ENCODE measurements at places on chromosomes 16 and 17. TPM values are rescaled to one million over a fixed set of nuclear protein-coding genes. Genes with fewer than 3 reads are reported as not detected.

The SOCS1 gene
- total RNA-seq, result 217 TPM

The CCR7 gene
- 367 TPM for total RNA-seq

The GLTPD2 gene
- total RNA-seq, result not detected

The TBC1D28 gene
- not detected for total RNA-seq

The KIF18B gene
- 47.1 TPM for total RNA-seq

The ZNF18 gene
- total RNA-seq, result 6.8 TPM

The SPAG9 gene
- total RNA-seq, result 48.3 TPM

The TBC1D3 gene
- total RNA-seq, result not detected

DNA sequence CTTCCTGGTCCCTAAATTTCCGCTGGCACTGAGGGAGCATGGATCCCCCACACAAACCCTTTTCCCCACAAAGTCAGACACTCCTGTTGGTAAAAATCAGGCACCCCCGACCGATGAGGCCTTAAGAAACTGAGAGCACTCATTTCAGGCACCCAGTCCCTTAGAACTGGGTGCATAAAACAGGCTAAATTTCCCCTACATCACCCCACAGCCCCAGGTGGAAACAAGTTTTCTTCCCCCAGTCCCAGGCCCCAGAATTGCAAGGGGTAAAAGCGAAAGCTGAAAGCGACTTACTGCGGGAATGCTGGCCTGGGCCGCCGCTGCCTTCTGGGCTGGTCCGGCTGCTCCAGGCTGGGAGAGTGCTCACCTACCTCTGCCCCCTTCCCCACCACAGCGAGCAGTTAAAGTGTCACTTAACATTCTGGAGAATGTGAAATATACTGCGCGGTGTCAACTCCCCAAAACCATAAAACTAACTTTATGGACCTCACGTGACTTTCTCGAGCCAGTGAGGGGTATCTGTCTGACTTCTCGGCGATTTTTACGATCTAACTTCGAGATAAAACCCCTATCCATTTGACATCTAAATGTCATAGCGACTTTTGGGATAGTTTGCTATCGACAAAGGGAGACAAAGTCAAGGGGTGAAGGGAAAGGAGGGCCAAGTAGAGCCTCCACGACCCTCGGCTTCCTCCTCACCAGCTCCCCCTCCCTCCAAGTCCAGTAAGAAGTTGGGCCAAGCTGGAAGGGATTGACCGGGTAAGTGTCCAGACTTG, at the start of gene HOXB3:
Gene HOXB3 (minus strand): TSS at position 411 of the 776 bp plus-strand sequence. CDS start 37,767 bp downstream, outside the sequence.
- peaks cover 79% of the 10 kb centered on the region for H3K27me3 ChIP-seq
- peaks cover 43% of the 10 kb centered on the region for H3K4me1 ChIP-seq
- no peak within 1 kb of the TSS for H3K4me3 ChIP-seq
- no peak within 1 kb of the TSS for H3K27ac ChIP-seq

- H3K27ac ChIP-seq, result no peak overlapping the region
- no peak overlapping the region for H3K4me3 ChIP-seq
- no peaks in the 10 kb centered on the region for H3K4me1 ChIP-seq
- no peaks in the 10 kb centered on the region for H3K36me3 ChIP-seq
Measured at GRCh38 chr16:65744401-65744800, 622.1 kb upstream of the CDH5 start.

GRCh38 chr17:40616592-40616991, 31.0 kb downstream of the SMARCE1 start:
- H3K27me3 ChIP-seq, result no peaks in the 10 kb centered on the region
- DNase-seq, result no peak
- no peaks in the 10 kb centered on the region for H3K36me3 ChIP-seq
- H3K4me1 ChIP-seq, result peaks cover 58% of the 10 kb centered on the region
- no peak overlapping the region for H3K4me3 ChIP-seq

DNA sequence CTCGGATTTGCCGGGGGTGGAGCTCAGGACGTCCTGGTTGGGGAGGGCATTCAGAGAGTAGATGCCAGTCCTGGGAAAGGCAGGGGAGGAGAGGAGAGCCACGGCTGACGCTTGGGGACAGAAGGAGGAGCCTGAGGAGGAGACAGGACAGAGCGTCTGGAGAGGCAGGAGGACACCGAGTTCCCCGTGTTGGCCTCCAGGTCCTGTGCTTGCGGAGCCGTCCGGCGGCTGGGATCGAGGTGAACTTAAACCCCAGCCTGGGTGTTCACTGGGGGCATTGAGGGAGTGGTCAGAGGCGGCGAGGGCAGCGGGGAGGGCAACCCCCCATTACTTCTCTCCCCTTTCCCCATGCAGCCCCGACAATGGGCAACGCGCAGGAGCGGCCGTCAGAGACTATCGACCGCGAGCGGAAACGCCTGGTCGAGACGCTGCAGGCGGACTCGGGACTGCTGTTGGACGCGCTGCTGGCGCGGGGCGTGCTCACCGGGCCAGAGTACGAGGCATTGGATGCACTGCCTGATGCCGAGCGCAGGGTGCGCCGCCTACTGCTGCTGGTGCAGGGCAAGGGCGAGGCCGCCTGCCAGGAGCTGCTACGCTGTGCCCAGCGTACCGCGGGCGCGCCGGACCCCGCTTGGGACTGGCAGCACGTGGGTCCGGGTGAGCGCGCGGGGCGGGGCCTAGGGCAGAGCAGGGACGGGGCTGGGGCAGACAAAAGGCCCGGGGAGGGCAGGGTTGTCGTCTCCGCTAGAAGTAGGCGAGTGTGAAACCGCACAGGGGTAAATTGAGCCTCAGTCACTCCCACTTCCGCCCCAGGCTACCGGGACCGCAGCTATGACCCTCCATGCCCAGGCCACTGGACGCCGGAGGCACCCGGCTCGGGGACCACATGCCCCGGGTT, 3.7 kb downstream of the NOL3 start:
- H3K27ac ChIP-seq, result peak overlapping the region; percentile 56
- peaks cover 43% of the 10 kb centered on the region for H3K36me3 ChIP-seq
- peaks cover 8% of the 10 kb centered on the region for H3K27me3 ChIP-seq
- peak overlapping the region; percentile 83 for H3K4me3 ChIP-seq
- peaks cover 48% of the 10 kb centered on the region for H3K4me1 ChIP-seq

DNA sequence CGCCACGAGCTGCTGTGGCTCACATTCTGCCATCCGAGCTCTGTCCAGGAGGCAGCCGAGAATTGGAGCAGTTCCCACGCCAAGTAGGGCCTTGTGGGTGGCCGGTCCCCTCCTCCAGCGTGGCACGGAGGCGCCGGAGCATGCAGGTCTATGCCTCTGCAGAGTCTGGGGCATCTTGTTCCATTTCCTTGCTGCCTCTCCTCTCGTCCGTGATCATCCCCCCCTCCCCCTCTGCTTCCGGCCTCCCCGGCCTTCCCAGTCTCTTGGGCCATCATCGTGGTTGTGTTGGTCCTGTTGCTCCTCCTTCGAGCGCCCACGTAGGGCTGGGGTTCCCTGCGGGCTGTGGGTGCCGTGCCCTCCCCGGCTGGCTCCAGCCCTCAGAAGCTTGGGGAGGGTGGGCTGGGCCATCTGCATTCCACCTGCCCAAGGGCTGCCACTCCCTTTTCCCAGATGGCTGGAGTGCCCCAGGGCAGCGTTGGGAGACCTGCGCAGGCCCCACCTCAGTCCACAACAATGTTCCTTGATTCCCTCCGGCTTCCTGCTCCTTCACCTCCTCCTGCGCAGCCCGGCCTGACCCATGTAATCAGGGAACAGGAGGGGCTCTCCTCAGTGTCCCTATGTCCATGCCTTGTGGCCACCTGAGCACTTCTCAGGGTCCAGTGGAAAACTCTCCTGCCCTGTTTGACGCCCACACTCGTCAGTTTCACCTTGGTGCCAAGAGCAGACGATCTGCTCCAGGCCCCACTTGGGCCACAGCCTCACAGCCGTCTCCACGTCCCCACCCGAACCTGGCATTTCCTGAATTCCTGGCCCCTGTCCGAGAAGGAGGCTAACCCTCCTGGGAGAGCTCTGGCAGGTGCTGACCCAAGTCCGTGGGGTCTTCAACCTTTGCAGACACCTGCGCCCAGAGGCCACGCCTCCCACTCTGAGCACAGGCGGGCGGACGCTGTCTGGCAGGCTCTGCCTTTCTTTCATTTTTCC, 37.1 kb downstream of the BAIAP2 start:
- H3K4me1 ChIP-seq, result no peaks in the 10 kb centered on the region
- no peaks in the 10 kb centered on the region for H3K36me3 ChIP-seq
- no peak for DNase-seq
- no peak overlapping the region for H3K27ac ChIP-seq

- peaks cover 12% of the 10 kb centered on the region for H3K27me3 ChIP-seq
- peak within 1 kb of the TSS; percentile 30 for H3K27ac ChIP-seq
- no peaks in the 10 kb centered on the region for H3K36me3 ChIP-seq
- H3K4me1 ChIP-seq, result peaks cover 33% of the 10 kb centered on the region
Measured at GRCh38 chr17:50055426-50056216, at the start of gene ITGA3. ITGA3 (plus strand) TSS chr17:50056110; CDS start chr17:50056440, 330 bp downstream.

- peaks cover 68% of the 10 kb centered on the region for H3K4me1 ChIP-seq
- no peak overlapping the region for H3K27ac ChIP-seq
- no peak for DNase-seq
- H3K36me3 ChIP-seq, result peaks cover 19% of the 10 kb centered on the region
Measured at GRCh38 chr16:80585764-80586163, 45.0 kb downstream of the DYNLRB2 start.

DNA sequence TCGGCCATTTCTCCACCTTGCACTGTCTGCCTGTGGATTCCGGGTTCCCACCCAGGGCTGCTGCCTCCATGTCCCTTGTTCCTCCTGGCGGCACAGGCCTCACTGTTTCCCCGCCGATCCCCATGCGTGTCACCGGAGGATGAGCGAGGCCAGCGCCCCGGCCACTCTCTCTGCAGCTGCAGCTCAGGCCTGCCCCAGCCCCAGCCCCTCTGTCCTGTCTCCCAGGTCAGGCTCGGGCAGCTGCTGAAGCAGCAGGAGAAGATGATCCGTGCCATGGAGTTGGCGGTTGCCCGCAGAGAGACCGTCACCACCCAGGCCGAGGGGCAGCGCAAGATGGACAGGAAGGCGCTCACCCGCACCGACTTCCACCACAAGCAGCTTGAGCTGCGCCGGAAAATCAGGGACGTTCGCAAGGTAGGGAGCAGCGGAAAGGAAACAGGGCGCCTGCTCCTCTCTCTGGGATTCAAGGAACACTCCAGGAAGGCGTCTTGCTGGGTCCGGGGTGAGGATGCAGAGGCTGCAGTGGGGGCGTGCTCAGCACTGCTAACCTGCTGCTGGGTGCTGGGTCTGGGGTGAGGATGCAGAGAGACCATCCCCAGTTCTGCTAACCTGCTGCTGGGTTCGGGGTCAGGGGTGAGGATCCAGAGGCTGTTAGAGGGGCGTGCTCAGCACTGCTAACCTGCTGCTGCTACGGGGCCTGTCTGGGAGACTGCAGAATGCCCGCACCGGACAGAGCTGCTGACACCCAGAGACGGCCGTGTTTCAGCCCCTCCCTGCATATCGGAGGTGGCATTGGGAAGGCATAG, 6.1 kb upstream of the GAA start:
- no peaks in the 10 kb centered on the region for H3K36me3 ChIP-seq
- H3K27ac ChIP-seq, result no peak overlapping the region
- H3K4me1 ChIP-seq, result peaks cover 5% of the 10 kb centered on the region
- no peak overlapping the region for H3K4me3 ChIP-seq
- H3K27me3 ChIP-seq, result peaks cover 9% of the 10 kb centered on the region

DNA sequence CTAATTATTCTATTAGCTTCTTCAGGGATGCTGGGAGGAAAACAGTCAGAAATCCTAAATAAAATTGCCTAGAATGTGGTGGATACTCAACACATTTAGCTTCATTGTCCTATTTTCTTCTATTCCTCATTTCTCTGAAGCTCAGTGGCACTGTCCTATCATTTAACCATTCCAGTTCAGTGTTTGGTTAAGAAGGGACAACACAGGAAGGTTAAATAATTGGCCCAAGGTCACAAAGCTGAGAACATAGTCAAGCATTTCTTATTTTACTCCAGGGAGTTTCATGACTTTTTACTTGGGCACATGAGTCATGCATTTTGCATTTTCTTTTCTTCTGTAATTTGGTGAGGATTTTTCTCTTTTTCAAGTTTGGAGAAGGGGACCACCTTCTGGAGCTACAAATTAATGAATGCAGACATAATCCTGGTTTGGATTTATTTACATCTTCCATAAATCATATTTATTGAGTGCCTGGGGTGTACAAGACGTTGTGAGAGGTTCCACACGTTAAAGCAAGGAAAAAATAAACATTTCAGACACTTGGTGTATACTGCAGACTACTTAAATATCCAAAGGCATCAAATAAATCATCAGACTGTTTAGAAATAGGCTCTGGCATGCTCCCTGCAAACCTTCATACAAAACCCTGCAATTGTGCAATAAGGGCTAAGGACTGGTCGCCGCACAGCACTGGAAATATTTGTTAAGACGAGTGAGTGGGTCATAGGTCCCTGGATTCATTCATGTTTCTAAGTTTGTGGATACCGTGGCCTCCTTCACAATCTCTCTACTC, 263.9 kb downstream of the MAF start:
- no peaks in the 10 kb centered on the region for H3K36me3 ChIP-seq
- H3K27ac ChIP-seq, result no peak overlapping the region
- H3K4me1 ChIP-seq, result peaks cover 3% of the 10 kb centered on the region
- DNase-seq, result no peak

- no peak overlapping the region for H3K4me3 ChIP-seq
- peaks cover 29% of the 10 kb centered on the region for H3K4me1 ChIP-seq
- H3K27ac ChIP-seq, result no peak overlapping the region
- DNase-seq, result peak; percentile 65
- H3K36me3 ChIP-seq, result peaks cover 81% of the 10 kb centered on the region
- H3K27me3 ChIP-seq, result no peaks in the 10 kb centered on the region
Measured at GRCh38 chr16:87850009-87851006, 19.0 kb downstream of the SLC7A5 start.

DNA sequence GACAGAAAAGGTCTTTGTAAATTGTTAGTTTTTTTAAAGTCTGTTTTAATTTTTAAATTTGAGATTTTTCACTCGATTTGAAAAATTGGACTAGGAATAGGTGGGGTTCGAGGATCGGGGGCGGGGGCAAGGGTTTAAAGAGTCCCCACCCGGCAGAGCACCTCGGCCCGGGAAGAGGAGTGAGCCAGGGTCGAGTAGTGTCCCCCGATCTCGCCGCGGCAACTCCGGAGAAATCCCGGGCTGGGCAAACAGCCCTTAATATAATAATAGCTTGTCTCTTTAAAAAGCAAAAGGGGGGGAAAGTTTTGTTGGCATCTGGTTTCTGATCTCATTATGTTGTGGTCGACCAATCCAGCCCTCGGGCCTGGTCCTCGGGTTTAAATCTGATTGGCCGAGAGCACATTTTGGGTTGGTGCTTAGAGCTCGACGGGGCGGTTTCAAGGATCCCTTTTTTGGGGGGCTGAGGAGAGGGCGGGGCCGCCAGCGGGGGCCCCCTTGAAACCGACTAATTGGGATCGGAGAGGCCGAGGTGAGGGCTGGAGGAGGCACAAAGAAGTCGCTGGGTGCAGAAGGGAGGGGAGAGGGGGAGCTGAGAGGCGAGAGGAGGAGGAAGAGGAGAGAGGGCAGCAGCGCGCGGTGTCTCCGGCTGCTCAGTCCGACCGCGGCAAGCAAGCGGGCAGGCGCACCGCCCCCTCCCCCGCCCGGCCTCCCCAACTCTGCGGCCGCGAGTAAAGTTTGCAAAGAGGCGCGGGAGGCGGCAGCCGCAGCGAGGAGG, at the start of gene FZD2:
Gene FZD2 (plus strand): TSS at position 653 of the 775 bp plus-strand sequence. CDS start 205 bp downstream, outside the sequence.
- DNase-seq, result peak; percentile 53
- H3K27me3 ChIP-seq, result peaks cover 73% of the 10 kb centered on the region
- peak within 1 kb of the TSS; percentile 82 for H3K4me3 ChIP-seq
- peaks cover 2% of the 10 kb centered on the region for H3K36me3 ChIP-seq
- peak within 1 kb of the TSS; percentile 34 for H3K27ac ChIP-seq

GRCh38 chr17:38725066-38725465, 5.1 kb upstream of the CISD3 start:
- no peak overlapping the region for H3K27ac ChIP-seq
- H3K4me1 ChIP-seq, result peaks cover 37% of the 10 kb centered on the region
- no peaks in the 10 kb centered on the region for H3K27me3 ChIP-seq
